ENCODE measurements at places on chromosomes 4 and X.

GRCh38 chr4:25807102-25807728 is 55.6 kb downstream of the SEL1L3 start:
- DNase-seq, result no peak

DNA sequence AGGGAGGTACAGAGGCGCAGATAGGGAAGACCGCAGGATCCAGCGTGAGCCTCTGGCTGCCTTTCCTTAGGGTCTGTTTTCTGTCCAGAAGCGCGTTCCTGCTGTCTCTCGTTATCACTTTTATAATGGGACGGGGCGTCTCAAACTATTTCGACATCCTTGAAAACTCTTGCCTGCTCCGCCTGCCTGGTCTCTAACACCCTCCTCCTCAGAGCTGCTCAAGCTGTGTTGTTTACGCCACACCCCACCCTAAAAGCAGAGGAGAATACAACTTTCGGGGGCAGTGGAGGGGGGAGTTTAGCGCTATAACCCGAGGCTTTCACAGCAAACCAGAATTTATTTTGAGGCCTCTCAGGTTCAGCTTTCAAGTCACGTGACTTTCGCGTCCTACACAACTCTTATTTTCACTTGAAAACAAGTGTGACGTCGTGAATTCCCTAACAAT is 646 bp upstream of the FAM3A start:
- DNase-seq, result peak; percentile 79

GRCh38 chr4:2968381-2968780 is 5.0 kb downstream of the GRK4 start:
- no peak for DNase-seq

DNA sequence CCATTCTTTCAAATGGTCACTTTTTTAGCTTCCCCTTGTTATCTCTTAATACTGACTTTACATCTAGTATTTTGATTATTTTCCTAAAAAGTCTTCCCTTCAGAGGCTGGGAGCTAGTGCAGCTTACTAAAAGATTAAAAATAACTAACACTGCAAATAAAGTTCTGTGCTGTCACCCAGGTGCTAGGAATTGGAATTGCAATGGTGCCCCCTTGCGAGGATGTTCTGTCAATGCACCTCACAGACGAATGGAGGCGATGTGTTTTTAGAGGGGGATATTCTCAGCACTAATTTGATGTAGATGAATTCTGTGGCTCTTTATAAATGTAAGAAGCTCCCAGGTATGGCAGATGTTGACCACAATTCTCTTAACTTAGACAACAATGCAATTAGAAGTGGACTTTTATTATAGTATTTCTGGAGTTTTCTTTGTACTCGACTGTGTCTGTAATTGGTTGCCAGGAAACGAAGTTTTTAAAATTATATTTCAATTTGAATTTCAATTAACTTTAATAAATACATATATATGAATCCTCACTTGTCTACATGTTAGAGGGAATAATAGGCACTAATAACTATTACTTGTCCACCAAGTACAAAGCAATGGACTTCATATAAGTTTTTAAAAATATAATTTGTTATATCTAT is 22.0 kb upstream of the SMIM31 start:
- DNase-seq, result peak; percentile 76

GRCh38 chrX:119618439-119618838 is 12.2 kb upstream of the NKRF start:
- no peak for DNase-seq

- no peak for DNase-seq
These were observed 458.1 kb upstream of the INTU start for GRCh38 chr4:127174616-127175015.

All from OCI-M1 (cell line).